ENCODE measurements at places on chromosomes 2 and 18.

DNA sequence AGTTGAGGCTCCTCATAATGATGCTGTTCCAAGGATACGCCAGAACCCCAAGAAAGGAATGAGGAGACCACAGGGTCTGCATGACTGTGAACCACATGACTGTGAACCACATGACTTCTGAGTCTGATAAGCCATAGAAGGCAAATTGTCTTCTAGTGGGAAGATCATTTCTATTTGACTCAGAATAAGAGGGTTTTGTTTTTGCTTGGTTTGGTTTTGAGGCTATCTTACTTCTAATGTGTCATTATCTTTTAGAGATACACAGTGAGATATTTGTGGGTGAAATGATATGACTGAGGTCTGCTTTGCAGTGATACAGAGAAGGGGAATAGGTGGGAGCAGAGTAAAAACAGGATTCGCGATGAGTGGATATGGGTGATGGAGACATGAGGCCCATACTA is 28.9 kb upstream of the BCL2L11 start:
- DNase-seq, result no peak

DNA sequence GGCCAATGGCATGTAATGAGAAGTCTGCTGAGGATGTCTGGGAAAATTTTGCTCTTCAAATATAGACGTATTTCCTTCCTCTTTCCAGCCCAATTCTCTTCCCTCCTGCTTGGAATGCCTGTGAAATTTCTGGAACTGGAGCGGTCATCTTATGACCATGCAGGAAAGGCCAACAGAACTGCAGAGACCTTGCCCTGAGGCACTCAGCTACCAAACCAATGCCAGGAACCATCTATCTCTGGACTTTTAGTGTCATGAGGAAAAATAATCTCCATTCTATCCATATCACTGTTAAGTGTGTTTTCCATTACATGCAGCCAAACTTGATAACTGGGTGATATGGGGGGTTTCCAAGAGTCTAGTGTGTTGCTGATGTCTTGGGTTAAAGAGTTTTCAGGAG is 363.7 kb downstream of the SLC4A3 start:
- DNase-seq, result no peak

DNA sequence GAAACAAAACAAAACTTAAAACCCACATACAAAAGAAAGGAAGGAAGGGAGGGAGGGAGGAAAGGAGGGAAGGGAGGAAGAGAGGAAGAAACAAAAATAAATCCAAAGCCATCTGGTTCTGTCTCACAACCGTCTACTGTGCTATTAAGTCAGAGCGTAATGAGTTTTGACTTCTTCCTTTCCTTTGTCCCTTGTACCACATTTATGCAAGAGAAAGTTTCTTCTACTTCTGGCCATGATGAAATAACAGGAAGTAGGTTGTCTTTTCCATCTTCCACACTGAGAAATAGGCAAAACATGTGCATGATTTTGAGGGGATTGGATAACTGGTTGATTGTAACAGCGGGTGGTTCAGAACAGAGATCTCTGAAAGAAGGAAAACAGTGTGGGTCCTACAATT is 121.4 kb downstream of the CTAGE1 start:
- peak; percentile 30 for DNase-seq

GRCh38 chr2:170605862-170606261 is 109.3 kb upstream of the SP5 start:
- DNase-seq, result no peak

DNA sequence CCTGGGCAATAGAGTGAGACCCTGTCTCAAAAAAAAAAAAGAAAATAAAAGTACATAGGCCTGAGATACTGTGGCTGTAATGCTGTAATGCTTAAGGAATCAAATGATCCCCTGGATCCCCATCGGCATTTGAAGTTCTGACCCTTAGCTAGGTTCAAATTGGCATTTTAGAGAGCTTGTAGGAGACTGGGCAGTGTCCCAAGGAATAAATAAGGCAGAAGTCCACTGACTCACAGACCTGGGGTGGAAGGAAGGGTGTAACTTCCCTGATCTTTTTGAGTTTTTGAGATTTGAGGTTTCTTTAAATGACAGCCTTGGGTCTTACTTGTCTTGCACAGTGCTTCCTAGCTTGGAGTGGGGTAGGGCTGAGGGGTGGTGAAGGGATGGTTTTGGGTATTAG is 553.7 kb downstream of the SLC4A3 start:
- DNase-seq, result no peak

DNA sequence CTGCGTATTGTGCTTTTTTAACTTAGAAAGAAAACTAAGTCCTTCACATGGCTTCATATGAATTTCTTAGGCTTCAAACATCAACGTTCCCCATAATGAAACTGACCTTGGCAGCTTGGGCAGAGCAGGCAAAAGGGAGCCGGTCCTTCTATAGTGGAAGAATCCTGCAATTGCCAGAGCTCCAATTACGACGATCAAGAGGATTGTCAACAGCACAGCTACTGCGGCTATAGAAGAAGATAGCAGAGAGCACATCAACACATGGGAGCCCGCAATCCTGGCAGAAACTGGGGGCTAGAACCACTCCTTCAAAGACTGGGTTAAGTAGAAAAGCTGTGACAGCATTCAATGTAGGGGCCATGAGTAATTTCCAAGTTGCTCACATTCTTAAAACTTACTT is 69.8 kb downstream of the DHRS9 start:
- no peak for DNase-seq

DNA sequence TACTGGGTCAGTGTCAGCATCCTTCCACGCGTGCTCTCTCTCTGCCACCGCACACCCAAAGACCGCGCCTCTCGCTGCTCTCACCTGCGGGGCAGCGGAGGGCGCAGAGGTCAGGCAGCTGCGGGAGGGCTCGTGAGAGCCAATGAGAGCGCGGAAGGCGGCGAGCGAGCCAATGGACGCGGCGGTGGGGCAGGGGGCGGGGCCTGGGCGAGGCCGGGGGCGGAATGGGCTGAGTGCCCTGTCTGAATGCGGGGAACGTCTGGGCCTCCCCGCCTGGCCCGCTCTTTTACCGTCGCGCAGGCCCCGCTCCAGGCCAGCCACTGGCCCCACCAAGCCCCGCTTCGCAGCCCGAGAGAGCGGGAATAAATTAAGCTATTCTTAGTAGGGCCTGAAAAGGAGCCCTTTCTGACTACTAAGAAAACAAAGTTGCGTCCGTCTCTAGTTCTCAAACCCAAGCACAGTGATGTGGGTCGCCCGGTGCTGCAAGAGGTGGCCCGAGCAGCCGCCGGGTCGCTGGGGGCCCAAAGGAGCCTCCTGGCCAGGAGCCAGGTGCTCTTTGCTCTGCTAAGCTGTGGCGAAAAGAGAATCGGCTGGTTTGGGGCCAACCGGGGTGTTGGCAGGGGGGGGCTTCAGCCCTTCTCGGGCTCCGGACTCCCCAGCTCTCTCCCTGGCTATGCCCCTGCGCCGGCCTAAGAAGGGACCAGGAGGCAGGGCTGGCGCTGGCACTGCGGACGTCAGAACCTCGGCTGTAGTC is 81.1 kb upstream of the GLI2 start:
- DNase-seq, result no peak

- no peak for DNase-seq
These were observed 495.8 kb upstream of the POU3F3 start for GRCh38 chr2:104358122-104358521.

DNA sequence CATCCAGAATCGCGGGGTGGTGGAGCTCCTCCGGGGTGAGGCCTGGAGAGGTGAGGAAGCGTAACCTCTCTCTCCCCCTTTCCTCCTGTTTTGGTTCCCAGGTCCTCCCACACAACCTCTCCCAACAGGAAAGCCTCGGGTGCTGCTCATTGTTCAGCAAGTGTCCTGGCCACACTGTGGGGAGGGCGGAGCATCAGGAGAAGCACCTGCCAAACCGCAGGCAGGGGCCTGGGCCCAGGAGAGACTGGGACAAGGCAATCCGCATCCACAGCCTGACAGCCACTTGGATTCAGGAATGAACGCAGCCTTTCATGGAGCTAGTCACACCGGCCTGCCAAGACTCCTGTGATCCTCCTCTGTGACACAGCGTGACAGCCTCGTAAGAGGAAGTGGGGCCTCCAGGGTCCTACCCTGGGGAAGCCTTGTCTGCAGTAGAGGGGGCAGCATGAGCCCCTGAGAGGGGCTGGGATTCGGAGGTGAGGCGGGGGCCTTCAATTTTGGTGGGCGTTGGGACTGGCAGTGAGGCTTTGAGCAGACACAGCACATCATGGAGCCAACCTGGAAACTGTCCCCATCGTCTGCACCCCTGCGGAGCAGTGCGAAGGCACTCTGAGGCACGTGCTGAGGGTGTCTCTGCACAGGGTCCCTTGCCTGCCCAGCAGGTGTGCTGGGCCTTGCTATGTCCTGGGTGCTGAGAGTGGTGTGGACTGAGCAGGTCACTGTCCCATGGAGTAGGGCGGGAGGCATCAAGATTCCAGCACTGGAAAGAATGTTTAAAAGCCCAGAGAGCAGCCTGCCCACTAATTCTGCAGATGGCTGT is 62.2 kb downstream of the EDAR start:
- DNase-seq, result no peak

- DNase-seq, result no peak
These were observed 128.2 kb downstream of the HDAC4 start for GRCh38 chr2:239272626-239273025.

GRCh38 chr18:28177828-28178635 is 1.1 kb upstream of the CDH2 start:
- DNase-seq, result peak; percentile 39

DNA sequence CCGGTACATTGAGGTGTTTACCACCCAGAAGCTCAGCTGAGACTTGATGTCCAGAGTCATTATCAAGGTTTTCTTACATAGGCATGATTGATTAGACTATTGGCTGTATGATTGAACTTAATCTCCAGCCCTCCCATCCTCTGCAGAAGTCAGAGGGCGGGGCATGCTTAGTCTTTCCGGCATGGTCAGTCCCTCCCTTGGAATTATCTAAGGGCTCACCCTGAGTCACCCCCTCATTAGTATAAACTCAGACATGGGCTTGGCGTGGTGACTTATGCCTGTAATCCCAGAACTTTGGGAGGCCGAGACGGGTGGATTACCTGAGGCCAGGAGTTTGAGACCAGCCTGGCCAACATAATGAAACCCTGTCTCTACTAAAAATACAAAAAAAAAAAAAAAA is 243.9 kb downstream of the VAPA start:
- DNase-seq, result no peak

GRCh38 chr18:62128157-62128556 is 58.7 kb downstream of the PIGN start:
- DNase-seq, result no peak

DNA sequence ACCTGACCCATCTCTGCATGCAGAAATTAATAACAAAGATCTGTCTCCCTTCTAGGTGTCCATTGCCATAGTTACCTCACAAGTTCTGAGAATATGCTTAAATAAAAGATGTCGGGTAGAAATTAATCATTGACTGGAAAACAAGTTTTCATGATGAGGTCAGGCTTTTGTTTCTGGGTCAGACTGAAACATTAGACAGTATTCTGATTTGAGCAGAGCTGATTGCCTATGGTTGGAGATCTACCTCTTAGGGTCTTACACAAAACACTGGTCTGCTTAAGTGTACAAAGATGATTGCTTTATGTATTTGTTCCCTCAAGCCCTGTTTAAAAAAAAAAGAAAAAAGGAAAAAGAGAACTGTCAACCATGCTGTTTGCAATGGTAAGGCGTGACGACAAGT is 956.4 kb downstream of the CPS1 start:
- DNase-seq, result no peak

DNA sequence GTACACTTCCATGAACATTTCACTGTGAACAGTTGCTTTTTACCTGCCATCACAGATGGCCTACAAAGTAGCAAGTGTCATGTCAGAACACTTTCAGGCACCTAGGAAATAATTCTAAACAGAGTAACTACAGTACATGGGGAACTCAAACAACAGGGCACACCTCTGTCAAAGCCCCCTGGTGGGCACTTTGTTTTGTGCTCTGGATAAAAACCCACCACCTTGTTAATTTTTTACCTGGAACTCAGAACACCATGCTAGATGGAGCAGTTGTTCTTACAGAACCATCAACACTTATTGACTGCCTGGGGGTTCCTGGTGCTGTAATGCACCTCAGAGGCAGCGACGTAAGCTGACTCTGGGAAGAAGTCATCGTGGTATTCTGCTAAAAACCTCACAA is 2.3 kb downstream of the MSL3B start:
- peak; percentile 0 for DNase-seq

DNA sequence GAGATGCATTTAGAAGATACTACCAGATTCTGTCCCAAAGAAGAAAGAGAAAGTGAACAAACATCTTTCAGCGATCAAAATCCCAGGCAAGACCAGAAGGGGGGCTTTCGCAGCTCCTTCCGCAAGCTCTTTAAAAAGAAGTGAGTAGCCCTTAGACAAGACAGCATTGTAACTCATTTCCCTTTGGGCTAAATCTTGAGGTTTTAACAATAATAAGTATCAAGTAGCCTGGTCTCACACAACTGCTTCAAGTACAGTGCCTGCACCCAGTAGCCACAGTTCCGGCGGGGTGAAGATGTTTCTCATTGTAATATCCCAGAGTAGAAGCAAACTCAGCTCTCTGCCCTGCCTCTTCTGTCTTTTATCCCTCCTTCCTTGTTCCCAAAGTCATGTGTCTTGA is 76.3 kb downstream of the ARHGEF33 start:
- DNase-seq, result no peak

GRCh38 chr18:34492652-34493051 is 217.4 kb upstream of the DTNA start:
- DNase-seq, result no peak

GRCh38 chr2:120108749-120109148 is 95.9 kb downstream of the EPB41L5 start:
- DNase-seq, result no peak

GRCh38 chr2:180077295-180077906 is 70.3 kb upstream of the CWC22 start:
- DNase-seq, result peak; percentile 67

DNA sequence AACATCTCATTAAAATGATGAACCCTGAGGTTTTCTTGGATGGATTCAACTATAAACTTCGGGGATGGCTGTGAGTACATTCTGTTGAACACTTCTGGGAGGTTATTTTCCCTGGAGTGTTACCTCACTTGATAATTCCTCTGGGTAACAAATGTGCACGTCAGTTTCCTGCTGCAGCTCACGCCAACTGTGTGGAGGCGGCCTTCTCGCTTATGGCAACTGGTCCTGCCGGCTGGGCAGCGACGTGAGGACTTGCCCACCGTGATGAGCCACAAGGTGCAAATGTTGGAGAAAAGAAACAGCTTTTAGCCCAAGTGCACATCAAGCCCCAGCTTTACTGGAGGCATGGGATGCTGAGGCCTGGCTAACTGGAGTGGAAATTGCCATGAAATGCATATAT is 15.9 kb downstream of the MYCN start:
- DNase-seq, result no peak

GRCh38 chr2:19868701-19869580 is 32.8 kb downstream of the TTC32 start:
- no peak for DNase-seq

- DNase-seq, result no peak
These were observed 211.8 kb upstream of the DSEL start for GRCh38 chr18:67728364-67728763.

DNA sequence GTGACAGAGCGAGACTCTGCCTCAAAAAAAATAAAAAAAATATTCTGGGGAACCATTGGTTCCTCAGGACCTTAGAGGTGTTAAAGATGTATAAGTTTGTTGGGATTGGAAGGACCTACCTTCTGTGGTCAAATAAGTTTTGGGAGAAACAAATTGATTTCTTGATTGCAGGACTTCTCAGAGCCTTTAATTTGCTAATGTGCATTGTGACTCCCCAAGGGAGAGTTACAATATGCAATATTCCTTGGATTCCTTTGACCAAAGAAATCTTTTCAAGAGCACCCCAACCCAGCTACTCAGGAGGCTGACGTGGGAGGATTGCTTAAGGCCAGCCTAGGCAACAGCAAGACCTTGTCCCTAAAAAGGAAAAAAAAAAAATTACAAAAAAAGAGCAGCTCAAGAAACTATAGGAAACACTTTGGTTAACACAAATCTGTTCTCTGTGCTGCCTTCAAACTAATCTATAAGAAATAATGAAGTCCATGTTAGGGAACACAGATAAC is 6.5 kb downstream of the NAGK start:
- no peak for DNase-seq

Measured in Kasumi-1 (cell line).